Fibroblast of the aortic adventitia (primary cell): ENCODE measurements at places on chromosomes 1 and 21.

DNA sequence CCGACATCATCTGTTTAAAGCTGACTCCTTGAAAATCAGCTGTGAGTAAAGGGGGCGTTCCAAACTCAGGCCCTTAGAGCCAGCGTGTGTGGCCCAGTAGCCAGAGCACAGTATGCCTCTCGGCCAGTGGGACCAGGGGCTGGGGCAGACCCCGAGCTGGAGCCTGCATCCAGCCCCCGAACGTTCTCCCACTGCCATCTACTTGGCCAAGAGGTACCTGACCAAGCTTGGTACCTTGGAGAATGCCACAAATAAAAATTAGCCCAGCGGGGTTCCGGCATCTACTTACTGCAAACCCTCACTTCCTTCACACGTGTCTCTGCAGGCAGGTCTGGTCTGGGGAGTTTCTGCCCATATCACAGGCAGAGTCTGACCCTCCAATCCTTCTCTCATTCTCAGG is 56.7 kb upstream of the COL6A2 start:
- no peak for DNase-seq

- peak; percentile 88 for DNase-seq
Observed at GRCh38 chr21:15422783-15423182, 307.0 kb upstream of the USP25 start.

- DNase-seq, result no peak
Observed at GRCh38 chr1:185297982-185298381, 19.1 kb downstream of the IVNS1ABP start.

- DNase-seq, result peak; percentile 21
Observed at GRCh38 chr1:180680558-180681144, 48.8 kb downstream of the XPR1 start.

GRCh38 chr1:10494754-10495474 is 20.2 kb downstream of the PEX14 start:
- DNase-seq, result peak; percentile 71

GRCh38 chr1:154427173-154428139 is 22.3 kb downstream of the IL6R start:
- peak; percentile 69 for DNase-seq

GRCh38 chr1:39960431-39960958 is 5.5 kb downstream of the MFSD2A start:
- no peak for DNase-seq

- DNase-seq, result no peak
Observed at GRCh38 chr21:26185021-26185420, 14.5 kb upstream of the APP start.

DNA sequence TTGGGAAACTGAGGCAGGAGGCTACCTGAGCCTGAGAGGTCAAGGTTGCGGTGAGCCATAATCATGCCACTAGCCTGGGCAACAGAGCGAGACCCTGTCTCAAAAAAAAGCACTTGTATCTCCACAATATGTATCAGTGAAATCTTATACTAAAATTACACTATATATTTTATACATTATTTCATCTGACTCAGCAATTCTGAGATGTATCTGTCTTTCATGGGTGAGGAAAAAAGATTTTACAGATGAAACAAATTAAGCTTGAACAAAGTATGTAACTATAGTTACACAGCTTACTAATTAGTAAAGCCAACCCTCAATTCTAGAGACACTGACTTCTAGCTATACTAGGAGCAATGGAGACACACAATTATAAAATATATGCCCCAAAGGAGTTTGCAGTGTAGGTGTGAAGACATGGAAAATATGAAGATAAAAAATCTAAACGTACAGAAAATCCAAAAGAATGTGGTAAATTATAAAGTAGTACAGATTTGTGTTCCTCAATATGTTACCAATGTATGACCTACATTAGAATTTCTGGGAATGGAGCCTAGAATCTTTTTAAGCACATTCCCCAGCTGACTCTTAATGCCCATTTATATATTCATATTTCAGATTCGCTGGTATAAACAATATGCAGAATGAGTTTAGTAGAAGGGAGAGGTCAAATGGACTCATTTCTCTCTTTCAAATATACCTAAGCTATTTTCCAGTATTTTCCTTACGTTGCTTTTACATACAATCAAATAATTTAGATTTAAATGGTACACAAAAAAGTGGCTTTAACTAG is 14.6 kb downstream of the GTF2B start:
- peak; percentile 31 for DNase-seq

DNA sequence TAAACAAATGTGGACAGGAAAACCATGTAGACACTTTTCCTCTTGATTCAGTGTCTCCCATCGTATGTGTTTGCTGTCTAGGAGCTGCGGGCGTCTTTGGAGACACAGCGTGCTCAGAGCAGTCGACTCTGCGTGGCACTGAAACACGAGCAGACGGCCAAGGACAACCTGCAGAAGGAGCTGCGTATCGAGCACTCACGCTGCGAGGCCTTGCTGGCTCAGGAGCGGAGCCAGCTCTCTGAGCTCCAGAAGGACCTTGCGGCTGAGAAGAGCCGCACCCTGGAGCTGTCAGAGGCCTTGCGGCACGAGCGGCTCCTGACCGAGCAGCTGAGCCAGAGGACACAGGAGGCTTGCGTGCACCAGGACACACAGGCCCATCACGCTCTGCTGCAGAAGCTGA is 27.2 kb upstream of the DIP2A start:
- no peak for DNase-seq

DNA sequence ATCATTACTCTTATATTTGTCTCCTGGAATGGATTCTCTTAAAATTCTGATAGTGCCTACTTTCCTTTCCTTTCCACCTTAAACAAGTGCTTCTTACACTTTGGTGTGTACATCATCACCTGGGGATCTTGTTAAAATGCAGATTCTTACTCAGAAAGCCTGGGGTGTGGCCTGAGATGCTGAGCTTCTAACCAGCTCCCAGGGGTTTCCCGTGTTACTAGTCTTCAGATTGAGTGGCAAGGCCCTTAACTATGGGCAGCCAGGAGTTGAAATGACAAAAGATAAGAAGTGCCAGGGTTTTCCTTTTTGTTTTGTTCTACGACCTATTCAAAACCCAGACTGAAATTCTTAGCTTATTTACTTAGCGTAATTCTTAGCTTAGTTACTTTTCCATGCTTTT is 159.2 kb downstream of the HFM1 start:
- no peak for DNase-seq
